ENCODE measurements at places on chromosomes 5 and 9.

- DNase-seq: no peak
These were observed 92.5 kb upstream of the TNFSF8 start for GRCh38 chr9:115022760-115023434.

DNA sequence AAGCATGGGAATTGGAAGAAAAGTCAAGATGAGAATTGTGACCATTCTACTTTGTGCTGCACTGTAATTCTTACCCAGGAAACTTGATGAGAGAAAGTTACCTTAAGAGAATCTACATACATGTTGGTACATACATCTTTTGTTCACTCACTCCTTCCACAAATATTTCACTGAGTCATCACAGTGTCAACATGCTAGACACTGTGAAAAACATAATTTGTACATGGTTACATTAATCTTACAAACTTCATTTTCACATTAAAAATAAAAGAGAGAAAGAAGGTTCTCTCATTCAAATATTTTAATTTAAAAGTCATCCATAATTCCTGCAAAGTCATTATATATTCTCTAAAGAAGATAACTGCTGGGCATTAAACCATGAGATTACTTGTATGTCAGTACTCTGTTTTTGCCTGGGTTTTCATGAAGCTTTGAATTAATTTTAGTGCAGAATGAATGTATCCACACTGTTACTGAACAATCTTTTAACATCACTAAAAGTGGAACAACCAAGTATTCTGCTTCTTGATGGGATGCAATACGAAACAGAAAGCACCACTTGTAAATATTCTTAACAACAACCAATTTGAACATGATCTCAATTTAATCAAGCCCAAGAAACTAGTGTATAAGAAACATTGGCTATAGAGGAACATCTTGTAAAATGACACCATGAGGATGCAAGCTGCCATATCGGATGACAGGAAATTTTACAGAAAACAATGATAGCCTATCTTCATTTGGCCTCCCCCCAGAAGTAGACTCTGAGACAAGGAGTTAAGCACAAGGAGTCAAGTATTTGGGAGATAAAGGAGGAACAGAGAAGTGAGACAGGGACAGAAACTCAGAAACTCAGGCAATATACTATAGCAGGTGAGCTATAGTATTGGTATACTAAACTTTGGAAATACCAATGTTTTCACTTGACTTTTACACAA is 28.4 kb downstream of the ERP44 start:
- DNase-seq: no peak

DNA sequence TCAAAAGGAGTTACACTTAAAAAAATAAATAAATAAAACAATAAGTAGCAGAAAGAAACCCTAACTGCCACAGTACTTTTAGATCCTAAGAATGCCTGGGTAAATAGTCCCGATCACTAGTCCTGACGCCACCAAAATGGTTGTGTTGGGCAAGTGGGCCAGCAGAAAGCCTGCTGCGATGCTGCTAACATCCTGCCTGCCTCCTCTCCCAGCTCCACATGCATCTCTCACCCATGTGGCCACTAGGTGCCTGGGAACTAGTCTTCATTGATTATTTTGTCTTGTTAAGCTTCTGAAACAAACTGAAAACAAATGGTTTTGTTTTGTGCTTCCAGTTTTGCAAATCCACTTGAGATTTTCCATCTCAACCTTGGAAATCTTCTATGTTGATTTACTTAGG is 54.4 kb upstream of the TRAF1 start:
- DNase-seq: no peak

GRCh38 chr9:70165006-70165602 is 93.7 kb upstream of the SMC5 start:
- no peak for DNase-seq

- no peak for DNase-seq
These were observed 73.8 kb upstream of the IL12B start for GRCh38 chr5:159403906-159404681.

DNA sequence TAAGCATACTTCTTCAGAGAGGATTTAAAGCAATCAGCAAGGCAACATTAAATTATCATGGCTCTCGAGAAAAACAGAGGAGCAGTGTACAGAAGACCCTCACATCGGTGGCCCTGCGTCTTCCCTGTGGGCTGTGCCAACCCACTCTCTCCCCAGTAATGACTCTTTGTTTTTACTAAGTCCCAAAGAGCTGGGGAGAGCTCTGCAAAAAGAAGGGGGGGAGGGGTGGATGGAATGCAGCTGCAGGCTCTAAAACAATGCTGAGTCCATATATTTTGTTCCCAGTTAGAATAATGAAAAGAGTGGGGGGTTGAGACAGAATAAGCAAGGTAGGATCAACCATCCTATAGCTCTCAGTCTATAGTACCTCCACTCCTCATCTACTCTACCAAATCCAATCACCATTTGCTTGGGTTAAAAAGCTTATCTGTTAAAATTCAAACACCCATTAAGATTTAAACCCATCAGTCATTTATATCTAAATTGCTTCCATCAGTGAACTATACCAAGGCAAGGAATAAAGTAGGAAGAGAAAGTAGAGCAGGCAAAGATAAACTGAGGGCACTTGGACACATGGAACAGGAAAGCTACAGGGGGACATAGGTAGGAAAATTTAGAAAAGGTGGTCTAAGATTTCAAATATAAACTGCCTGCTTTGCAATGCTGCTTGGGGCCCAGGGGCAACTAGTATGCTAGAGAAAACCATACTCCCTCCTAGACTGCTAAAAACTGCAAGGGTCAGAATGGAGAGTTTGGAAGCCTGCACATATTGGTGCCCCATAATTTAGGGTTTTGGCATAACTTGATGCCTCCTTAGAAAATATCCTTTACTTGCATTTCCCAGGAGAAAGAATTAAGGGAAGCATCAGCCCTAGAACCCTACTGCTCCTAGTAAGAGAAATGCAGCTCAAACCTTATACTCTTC is 20.6 kb downstream of the ELL2 start:
- DNase-seq: no peak

DNA sequence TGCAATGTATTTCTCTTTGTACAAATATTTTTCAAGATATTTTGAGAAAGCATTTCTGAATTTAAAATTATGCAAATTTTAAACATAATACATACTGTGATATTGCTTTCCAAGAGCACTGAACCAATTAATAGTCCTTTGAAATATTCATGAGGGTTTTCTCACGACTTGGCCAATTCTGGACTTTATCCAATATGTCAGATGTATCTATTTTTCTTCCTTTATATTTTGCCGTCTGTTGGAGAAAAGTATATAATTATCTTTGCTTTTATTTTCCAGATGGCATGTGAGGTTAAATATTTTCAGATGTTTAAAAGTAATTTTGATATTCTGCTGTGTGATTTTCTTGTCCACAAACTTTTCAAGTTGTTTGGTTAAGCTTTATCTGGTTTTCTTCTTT is 378.9 kb downstream of the SLCO4C1 start:
- DNase-seq: no peak

DNA sequence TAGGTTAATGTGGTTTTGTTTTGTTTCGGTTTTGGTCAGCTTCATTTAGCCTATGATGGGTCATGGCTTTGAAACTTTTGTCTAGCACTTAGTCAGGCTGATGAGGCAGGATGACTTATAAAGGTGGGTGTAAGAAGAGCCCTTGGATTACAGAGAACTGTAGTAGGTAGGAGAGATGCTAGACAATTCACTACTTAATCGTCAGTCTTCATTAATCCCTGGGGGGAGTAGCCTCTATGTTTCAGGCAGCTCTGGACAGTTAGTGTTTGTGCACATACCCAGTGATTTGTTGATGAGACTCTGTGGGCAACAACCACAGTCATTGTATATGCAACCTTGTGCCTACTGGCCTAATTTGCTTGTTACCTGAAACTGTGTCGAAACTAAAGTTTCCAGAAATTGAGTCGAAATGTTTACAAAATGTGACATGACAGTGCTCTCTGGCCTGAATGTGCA is 113.3 kb downstream of the MTREX start:
- peak; percentile 13 for DNase-seq

DNA sequence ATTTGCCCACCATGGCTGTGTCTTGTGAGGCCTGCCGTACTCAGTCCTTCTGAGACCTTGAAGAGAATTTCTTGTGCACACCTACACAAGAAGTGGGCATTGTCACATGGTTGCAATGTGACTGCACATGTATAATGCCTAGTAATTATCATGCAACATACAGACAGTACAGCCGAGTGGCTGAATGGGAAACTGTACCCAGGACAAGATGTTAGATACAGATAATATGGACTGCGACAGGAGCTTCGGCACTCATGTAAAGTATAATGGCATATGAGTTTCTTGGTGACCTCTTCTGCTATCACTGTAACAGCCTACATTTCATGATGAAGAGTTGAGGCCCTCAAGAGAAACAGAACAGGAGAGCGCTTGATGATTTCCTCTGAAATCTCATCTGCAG is 4.8 kb upstream of the PRKACG start:
- DNase-seq: no peak

DNA sequence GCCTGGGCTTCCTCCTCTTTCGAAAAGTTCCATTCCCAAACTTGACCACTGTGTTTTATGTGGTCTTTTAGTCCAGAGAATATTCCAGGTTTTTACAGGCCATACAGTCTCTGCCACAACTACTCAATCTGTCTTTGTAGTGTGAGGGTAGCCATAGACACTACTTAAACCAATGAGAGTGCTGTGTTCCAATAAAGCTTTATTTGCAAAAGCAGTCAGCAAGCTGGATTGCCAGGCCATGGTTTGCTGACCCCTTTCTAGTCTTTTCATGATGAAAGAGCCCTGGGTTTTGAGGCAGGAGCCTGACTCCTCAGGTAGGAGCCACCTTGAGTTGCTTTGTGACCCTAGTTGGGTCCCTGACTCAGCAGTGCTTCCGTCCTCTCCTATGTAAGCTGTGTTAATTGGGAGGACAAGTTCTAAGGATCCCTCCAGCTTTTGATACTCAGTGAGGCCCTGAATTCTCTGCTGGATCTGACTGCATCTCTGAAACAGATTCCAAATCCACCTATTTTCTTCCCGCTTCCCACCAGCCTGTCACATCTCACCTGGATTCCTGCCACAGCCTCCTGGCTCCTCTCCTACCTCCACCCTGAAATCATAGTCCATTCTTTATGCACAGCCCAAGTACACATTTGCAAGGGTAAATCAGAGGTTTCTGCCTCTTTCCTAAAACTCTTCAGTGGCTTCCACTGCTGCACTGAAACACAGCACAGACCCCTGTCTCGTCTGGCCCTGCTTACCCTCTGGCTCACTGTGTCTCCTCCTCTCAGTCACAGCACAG is 13.5 kb downstream of the GALNT10 start:
- no peak for DNase-seq

DNA sequence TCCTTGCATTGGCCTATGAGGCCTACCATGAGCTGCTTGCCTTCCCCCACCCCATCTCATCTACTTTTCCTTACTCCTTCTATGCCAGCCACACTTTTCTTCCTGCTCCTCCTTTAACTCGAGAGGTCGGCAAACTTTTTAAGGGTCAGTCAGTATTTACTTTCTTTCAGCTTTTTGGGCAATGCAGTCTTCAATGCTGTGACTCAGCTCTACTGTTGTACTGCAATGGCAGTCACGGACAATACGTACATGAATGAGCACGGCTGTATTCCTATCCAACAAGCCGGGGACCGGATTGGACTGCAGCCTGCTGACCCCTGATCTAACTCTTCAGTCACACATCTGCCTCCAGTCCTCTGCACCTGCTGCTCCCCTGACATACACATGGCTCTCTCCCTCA is 602 bp upstream of the ACTL7A start:
- no peak for DNase-seq

DNA sequence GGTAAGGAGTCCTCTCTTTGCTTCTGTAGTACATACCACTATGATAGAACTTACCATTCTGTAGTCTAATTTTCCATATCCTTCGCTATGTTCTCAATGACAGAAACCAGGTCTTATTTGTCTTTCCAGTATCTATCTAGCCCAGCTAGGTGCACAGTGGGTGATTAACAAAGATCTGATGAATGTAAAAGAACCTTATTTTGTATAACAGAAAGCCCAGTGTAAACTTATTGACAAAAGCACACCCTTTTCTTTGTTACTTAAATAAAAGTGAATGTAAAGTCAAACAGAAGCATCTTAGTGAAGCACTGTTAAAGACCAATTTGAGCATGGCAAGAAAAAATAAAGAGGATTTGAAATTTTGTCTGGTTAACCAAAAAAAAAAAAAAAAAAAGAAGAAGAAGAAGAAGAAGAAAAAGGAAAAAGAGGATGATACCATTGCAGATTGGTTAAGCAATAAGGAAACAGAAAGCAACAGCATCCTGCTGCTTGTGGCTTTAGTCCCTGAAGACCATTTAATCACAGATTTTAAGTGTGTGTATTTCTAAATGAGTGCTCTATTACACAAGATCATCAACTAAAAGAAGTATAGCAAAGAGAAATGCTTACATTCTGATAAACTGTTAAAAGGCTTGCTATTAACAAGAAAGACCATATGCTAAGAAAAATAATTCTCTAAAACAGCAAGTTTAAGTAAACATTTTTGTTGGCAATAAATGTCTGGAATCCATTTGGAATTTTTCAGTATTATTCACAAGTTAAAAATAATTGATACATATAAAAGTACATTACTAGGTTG is 21.2 kb downstream of the MEGF9 start:
- DNase-seq: peak; percentile 20

DNA sequence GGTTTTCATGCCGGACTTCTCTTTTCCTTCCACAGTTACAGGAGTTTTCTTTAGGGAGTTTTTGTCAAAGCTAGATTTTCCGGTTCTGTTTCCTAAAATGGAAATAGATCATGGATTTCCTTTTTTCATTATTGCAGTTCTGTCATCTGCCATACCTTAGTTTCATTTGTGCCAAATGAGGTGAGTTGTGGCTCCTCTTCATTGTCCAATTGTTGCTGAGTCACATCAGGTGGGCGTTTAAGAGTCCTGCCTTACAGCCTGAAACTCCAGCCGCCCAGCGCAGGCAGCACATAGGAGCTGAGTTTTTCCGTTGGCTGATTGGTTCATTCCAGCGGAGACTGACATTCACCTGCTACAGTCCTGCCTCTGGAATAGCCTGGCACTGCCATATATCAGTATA is 14.1 kb downstream of the SLC25A25 start:
- DNase-seq: no peak

DNA sequence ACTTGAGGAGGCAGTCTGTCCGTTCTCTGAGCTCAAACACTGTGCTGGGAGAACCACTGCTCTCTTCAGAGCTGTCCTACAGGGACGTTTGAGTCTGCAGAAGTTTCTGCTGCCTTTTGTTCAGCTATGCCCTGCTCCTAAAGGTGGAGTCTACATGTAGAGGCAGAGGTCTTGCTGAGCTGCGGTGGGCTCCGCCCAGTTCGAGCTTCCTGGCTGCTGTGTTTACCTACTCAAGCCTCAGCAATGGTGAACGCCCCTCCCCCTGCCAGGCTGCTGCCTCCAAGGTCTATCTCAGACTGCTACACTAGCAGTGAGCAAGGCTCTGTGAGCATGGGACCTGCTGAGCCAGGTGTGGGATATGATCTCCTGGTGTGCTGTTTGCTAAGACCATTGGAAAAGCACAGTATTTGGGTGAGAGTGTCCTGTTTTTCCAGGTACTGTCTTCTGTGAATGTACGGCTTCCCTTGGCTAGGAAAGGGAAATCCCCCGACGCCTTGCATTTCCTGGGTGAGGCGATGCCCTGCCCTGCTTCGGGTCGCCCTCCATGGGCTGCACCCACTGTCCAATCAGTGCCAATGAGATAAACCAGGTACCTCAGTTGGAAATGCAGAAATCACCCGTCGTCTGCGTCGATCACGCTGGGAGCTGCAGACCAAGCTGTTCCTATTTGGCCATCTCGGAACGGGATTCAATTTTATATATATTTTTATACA is 58.5 kb downstream of the CNTRL start:
- DNase-seq: no peak
